Calu3 (cell line): ENCODE measurements at places on chromosomes 12 and 14. TPM values are rescaled to one million over a fixed set of nuclear protein-coding genes. Genes with fewer than 3 reads are reported as not detected.

The TMEM121 gene
- total RNA-seq, result 0.38 and 0.42 TPM in 2 replicates

The CISTR gene
- not detected in 2 replicates for total RNA-seq

The ZFHX2 gene
- 3.7 TPM in 2 replicates for total RNA-seq

The BIN2 gene
- total RNA-seq, result not detected in 2 replicates

The LAG3 gene
- 0.34 TPM in 1 of 2 replicates, not detected in the other for total RNA-seq

The ARHGDIB gene
- total RNA-seq, result 23.5 and 23.6 TPM in 2 replicates

GRCh38 chr12:27284021-27284420 is 39.9 kb downstream of the STK38L start:
- no peak for DNase-seq

DNA sequence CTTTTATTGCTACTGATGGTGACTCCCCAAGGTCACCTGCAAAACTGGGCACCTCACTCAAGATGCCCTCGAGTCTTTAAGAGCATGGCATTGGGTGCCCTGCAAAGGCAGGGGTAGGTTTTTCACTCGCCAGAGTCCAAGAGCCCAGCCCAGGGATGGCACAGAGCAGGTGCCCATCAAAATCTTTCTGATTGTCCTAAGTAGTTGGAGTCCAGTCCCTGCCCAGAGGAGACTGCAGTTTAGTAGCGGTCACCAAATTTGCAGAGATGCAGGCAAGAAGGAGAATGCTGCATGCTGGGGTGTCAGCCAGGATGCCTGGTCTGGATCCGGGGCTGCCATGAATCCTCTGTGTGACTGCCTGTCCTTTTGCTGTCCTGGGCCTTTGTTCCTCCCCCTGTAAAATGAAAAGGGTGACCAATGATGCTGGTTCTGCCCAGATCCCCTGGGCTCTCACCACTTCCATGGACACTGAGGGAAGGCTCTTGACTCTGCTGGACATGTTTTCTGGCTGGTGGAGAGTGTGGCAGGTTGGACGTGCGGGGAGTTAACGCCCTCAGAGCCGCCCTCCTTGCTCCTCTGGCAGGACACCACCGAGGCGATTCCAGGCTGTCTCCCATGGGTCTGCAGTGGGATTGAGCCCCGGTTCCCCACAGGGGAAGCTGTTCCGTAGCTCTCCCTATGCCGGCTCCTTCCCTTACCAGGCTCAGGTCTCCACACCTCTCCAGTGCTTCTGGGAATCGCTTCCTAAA is 41.3 kb downstream of the DLK1 start:
- no peak for DNase-seq

- no peak for DNase-seq
These were observed 50.4 kb downstream of the SLC6A15 start for GRCh38 chr12:84862186-84862585.

DNA sequence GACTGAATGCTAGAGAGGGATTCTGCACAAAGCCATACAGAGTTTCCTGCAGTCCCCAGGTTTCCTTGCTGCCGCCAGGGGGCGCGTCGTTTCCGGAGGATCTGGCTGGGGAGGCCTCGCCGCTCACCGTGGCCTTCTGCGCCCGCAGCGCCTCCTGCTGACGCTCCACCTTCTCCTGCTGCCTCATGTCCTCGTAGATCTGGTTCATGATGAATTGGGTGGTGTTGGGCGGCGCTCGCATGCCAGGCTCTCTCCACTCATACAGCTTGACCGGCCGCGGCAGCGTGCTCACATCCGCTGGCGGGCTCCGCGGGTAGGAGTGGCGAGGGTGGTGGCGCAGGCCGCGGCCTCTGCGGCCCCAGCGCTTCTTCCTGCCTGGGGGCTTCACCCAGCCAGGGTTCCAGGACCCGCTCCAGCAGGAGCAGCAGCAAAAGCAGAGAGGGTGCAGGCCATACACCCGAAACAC is 987 bp downstream of the CCER1 start:
- no peak for DNase-seq

DNA sequence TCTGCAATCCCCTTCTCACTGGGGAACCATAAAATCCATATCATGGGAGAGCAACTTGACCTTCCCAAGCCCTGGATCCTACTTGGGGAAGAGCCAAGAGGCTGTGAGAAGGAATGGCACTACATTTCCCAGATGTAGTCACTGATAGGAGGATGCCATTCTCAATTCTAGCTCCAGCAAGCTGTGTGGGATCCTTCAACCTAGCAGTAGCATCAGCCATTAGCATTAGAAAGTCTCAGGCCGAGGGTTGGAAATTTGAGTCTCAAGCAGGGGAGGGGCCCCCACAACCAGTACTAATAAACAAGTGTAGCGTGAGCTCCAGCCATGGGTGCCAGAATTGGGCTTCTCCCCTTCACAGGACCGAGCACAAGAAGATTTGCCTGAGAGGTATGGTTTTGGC is 84.3 kb upstream of the NELL2 start:
- no peak for DNase-seq

DNA sequence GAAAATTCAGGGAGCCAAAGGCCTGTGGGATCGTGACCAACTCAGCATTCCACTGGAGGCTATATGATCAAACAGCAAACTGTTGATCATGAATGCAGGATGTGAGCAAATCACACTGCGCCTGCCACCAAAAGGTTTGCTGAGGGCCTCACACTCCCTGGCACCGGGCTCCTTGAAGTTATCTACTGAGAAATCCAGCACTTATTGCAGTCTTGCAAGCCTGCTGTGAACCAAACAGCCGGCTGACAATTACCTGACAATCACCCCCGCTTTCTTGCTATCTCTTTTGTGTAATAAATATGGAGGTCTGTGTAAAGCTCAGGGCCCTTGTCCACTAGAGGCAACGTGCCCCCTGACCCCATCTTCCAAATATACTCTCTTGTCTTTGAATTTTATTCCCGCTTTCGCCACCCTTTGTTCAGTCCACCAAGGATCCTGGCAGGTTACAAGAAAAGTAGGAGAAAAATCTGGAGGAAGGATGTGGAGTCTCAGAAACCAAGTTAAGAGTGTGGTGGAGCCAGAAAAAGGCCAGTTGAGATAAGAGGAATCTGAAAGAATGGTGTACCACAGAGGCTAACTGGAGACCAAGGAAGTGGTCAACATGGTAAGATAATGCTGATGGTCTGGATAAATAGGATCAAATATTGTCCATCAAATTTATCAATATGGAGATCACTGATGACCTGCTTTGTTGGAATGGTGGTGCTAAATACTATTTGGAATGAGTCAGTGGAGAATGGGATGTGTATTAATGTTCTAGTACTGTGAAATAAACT is 229.2 kb downstream of the ALX1 start:
- DNase-seq, result no peak

DNA sequence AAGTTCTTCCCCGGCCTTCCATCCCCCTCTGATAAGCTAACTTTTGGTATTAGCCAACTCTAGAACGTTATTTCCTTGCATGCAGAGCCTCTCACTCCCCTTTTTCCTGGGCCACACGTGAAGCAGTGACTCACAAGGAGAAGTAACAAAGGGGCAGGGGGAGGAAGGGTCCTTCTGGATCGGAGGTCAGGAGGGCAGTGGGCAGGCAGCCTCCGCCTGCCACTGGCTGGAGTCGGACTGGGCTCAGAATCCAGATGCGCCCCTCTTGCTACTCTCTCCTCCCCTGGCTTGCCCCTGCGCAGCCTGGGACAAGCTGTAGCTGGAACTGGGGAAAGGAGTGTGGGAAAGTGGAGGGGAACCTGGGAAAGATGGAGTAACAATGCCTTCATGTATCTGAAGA is 55.0 kb downstream of the TPCN1 start:
- DNase-seq, result no peak

- DNase-seq, result no peak
These were observed 503 bp downstream of the HOXC12 start for GRCh38 chr12:53955036-53955775.

DNA sequence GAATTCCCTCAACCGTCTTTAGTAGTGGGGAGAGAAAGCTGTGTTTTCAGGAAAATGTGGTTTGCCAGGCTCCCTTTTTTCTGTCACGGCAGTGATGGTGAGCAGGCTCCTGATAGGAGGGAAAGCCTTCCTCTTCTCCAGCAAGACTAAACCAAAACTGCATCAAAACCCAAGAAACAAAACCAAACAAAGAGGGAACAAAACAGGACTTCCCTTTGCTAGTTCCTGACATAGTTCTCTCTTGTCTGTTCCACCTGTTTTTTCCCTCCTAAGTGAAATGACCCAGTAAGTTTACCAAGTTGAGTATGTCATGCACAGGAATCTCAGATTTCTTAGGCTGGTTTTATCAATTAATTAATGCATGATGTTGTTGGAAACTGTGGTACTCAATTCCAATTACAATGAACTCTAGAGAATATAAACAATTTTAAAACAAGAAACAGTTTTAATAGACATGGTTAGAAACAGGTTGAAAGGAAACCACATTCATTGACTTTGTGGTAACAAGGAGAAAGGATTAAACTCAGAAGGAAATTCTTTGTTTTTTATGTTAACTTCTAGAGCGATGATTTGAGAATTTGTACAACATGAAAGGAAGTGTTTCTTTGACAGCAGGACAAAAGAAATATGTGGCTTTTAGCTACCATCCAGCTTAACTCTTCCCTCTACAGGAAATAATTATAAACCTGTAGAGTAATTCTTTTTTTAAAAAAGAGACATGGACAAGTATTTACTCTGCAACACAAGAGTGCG is 23.0 kb upstream of the CSRP2 start:
- DNase-seq, result no peak

- peak; percentile 97 for DNase-seq
These were observed 8.8 kb upstream of the SH2B3 start for GRCh38 chr12:111396726-111397445.

GRCh38 chr14:21023174-21023573 is 1.7 kb downstream of the NDRG2 start:
- no peak for DNase-seq

- DNase-seq, result no peak
These were observed 23.3 kb downstream of the TPCN1 start for GRCh38 chr12:113244478-113244958.

GRCh38 chr12:75766263-75767160 is 255.1 kb upstream of the KRR1 start:
- DNase-seq, result peak; percentile 63
